RPMI7951 (cell line): ENCODE measurements at places on chromosomes 11 and 22.

GRCh38 chr11:70168405-70168754 lies 34.7 kb upstream of the FADD start:
- DNase-seq: no peak

GRCh38 chr22:30214703-30215407 lies 31.7 kb downstream of the LIF start:
- DNase-seq: no peak

DNA sequence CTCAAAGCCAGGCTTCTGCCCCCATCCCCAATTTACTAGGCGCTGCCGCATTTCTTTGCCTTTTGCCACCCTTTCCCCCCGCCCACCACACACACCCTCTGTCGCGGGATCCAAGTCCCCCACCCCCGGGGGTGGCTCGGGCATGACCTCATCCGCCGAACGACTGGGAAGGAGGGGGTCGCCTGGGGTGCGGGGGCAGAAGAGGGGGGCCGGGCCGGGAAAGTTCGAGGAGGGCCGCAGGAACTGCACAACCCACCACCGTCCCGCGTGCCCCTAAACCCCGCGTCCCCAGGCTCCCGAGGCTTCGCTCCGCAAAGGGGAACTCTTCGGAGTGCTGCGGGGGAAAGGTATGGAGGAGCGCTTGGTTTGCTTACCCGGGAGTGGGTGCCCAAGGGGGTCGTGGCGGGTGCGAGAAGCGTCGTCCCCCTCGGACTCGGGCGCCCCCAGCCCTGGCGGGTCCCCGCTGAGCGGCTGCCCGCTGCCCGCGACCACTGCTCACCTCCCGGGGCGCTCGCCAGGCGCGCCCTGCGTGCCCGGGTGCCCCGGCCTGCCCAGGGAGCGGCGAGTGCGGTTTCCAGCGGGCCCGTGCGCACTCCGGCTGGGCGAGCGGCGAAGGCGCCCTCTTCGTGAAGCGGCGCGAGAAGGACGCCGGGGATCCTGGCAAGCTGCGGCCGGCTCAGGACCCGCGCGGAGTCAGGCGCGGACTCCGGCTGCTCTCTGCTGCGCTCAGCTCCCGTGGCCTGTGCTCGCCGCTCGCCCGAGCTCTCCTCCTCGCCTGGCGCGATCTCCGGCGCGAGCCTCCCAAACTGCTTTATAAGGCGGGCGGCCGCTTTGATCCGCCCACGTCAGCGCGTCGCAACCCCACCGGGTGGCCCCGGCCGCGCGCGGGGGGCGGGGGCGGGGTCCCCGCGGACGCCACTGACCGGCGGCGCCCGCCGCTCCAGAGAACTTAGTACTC lies 4.0 kb upstream of the WNT11 start:
- DNase-seq: peak; percentile 66

- DNase-seq: peak; percentile 41
Measured at GRCh38 chr22:26502688-26503561, 9.3 kb downstream of the TFIP11 start.

- DNase-seq: peak; percentile 12
Measured at GRCh38 chr11:120471131-120471530, 40.4 kb upstream of the GRIK4 start.

GRCh38 chr11:45877845-45878244 lies 7.6 kb upstream of the MAPK8IP1 start:
- no peak for DNase-seq

DNA sequence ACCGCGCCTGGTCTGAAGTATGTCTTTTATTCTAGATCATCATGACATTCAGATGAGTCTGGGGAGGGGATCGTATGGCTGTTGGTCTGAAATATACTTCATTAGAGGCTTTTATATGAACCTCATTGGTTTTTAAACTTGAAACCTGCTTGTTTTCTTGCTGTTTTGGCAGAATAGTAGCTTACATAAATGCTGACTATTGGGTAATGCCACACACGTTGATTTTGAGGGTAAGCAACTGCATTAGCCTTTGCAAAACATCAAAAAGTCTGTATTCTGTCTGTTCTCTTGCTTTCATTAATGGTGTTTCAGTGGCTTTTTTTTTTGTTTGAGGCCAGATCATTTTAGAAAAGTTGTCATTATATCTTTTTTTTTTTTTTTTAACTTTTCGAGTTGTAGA lies 14.2 kb downstream of the PPME1 start:
- DNase-seq: no peak

- no peak for DNase-seq
Measured at GRCh38 chr22:42645341-42645937, 3.8 kb downstream of the CYB5R3 start.

DNA sequence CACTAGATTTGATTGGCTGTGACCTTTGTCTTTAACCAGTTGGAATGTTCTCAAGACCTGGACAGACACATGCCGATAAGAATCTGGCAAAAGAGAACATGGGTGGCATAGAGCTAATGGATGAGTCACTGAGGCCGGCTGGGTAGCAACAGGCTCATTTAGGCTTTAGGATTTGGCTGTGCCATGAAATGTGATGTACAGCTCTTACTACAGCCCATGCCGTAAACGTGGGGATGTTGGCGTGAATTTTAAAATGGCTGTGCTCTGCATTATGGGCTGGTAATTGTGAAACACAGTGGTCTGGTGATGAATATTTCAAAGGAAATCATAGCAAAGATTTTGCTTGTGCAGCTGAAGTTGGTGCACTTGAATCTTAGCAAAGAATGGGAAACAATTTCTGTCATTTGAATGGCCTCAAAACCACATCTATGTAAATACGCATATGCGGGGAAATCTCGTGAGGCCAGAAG lies 332.4 kb downstream of the TBC1D22A start:
- DNase-seq: peak; percentile 88

DNA sequence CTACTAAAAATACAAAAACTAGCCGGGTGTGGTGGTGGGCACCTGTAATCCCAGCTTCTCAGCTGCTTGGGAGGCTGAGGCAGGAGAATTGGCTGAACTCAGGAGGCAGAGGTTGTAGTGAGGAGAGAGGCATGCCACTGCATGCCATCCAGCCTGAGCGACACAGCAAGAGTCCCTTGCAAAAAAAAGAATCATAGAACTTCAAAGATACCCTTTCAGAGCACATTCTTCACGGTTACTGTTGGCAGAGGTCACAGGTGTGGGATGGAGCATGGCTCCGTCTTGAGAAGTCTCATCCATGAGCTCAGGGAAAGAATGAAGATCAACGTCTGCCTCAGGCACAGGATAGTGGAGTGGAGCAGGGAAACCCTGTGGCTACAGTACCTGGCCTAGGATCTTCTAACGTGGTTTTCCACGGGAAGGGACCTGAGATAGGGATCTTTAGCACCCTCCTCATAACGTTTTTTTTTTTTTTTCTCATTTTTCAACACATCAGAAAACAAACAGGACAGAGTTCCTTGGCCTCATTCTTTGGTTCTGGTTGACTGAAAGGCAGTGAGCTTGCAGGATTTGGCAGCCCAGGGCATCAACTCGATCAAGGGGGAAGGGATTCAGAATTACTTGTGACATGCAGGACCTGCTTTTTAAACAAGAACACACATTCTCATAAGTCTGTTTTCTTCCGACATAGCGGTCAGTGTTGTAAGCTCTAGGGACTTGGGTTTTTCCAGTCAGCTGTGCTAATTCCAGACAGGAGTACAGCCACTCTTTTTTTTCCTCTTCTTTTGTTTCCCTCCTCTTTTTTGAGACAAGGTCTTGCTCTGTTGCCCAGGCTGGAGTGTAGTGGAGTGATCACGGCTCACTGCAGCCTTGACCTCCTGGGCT lies 22.8 kb downstream of the F2 start:
- no peak for DNase-seq

GRCh38 chr11:97567801-97568200 lies 1178.0 kb downstream of the JRKL start:
- no peak for DNase-seq

DNA sequence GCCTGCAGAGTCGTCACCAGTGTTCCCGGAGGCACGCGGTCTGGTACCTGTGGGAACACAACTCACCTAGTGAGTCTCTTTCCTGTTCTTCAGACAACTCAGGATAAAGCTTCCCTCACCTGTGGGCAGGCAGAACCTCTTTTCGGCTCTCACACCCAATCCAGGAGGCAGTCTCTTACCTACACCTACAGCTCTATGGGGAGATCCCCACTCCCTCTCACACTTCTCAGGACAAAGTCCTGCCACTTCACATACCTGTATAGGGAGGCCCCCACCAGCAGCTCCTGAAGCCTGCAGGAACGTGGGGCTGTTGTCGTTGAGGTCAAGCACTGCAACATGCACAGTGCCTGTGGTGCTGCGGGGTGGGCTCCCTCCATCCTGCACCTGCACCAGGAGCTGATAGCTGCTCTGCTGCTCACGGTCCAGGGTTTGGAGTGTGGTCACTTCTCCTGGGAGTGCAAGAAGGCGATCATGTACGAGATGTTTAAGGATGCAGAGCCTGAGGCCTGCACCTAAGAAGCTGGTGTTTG lies 12.2 kb upstream of the TPP1 start:
- no peak for DNase-seq

- no peak for DNase-seq
Measured at GRCh38 chr11:93389737-93390136, 59.2 kb downstream of the DEUP1 start.

DNA sequence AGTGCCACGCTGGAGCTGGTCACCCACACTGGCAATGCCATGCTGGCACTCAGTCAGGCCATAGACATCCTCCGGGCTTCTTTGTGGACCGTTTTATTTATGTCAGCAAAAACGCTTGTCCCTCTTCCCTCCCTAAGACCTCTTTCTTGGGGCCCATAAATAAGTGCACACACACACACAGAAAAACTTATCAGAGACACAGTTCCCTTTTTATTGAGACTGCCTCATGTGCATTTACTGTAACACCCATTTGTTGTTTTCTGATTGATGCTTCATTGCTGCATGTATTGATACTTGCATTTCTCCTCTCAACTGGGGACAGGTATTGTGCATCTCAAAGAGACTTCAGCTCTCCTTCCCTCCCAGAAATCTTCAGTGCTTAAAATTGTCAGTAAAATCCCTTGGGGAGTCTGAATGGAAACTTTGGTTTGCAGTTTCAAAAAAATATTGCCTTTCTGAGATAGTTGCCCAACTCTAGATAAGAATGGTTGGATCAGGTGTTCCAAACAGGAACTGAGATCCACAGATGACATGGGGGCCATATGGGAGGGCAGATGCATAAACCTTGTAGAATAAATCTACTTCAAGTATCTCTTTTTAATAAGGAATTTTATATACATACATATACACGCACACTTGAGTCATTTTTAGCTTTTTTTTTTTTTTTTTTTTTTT lies 50.9 kb downstream of the PPP2R1B start:
- no peak for DNase-seq

GRCh38 chr22:50531546-50531961 lies 1.7 kb upstream of the TYMP start:
- peak; percentile 44 for DNase-seq

DNA sequence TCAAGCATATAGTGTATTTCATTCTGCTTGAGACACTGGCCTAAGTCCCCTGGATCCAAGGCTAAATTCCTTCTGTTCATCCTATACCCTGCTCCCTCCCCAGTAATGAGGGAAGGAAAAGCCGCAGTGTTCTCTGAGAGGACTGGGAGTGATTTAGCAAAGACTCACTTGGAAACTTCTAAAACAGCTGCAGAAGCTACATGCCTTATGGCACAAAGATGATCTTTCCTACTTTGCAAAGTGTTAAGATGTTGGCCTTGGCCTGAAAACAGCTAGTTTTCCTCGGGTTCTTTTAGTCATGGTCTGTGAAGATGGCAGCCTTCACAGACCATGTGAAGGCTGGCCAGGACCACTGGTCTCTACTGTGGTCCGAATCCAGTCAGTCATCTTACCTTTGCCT lies 65.7 kb downstream of the ABTB2 start:
- DNase-seq: no peak

DNA sequence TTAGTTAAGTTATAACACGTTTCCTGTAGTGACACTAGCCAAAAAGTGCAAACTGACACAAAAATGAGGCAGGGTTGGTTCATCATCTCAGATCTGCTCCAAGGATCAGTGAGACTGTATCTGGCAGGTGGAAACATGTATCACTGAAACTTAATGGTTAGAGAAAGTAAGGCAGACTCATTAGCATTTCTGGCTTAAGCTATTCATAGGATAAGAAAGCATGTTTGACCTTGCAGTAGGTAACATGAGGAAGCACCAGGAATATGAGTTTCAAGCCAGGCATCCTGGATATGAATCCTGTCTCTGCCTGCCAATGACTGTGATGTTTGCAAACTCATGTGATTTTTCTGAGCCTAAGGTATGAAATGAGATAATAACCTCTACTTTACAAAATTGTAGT lies 732.1 kb downstream of the NELL1 start:
- no peak for DNase-seq

DNA sequence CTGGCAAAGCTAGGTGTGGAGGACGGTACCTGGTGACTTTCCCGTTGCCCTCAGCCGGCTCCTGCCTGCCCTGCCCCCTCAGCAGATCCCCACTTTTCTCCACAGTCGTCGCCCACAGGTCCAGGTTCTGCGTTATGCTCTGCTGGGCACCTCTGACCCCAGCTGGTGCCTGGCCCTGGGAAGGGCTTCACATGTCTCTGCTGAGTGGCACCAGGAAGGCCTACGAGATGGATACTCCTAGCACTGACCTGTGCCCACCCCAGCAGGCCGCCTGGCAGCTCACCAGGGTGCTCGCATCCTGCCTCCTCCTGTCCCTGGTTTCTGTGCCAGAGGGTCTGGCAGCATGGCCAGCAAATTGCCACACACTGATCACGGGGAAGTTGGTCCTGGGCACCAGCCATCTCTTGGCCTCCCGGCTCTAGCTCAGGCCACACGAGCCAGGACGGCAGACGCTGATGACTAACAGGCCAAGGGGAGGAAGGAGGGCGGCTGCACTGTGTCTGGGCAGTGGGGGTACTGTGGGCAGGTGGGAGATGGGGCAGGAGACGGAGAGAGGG lies 13.8 kb downstream of the CARS1 start:
- DNase-seq: peak; percentile 64

GRCh38 chr11:69848201-69848600 lies 29.0 kb upstream of the FGF3 start:
- DNase-seq: no peak

DNA sequence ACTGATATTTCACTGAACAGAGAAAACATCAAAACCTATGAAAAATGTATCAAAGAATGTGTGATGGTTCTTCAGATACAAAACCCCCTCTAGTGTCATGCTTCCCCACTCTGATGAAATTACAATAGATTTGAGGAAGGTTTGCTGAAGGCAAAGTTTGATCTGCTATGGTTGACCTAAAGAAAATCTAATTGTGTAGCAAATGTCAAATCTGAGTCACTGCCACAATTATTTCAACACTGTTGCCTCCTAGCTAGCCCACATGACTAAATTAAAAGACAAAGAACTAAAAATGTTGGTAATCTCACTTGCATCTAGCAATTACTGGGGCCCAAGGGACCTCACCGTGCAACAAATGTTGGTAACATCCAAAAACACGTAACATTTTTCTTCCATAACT lies 728.0 kb downstream of the DLG2 start:
- peak; percentile 15 for DNase-seq

- no peak for DNase-seq
Measured at GRCh38 chr11:115493488-115493887, 10.7 kb downstream of the CADM1 start.

- no peak for DNase-seq
Measured at GRCh38 chr22:47629273-47629711, 866.8 kb downstream of the TBC1D22A start.

DNA sequence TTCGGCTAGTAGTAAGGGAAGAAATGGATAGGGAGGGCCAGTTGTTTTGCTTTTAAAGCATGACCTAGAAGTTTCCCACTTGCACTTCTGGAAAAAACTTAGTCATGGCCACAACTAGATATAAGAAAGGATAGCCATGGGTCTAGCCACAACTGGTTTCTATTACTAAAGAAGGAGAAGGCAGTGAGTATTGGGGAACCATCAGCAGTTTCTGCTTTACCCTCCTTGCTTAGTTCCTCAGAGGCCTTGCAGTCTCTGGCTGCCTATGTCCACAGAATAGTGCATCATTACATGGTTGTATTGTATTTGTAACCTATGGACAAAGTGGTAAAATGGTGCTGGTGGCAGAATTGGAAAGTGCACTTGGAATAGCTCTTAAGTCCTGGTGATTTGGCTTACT lies 35.6 kb downstream of the NXPE1 start:
- no peak for DNase-seq
